Lower lobe of right lung (tissue), 2 donors: ENCODE measurements at places on chromosomes 3 and 15. TPM values are rescaled to one million over a fixed set of nuclear protein-coding genes. Genes with fewer than 3 reads are reported as not detected.

Gene SKIC8
- 44.4 TPM for total RNA-seq

DNA sequence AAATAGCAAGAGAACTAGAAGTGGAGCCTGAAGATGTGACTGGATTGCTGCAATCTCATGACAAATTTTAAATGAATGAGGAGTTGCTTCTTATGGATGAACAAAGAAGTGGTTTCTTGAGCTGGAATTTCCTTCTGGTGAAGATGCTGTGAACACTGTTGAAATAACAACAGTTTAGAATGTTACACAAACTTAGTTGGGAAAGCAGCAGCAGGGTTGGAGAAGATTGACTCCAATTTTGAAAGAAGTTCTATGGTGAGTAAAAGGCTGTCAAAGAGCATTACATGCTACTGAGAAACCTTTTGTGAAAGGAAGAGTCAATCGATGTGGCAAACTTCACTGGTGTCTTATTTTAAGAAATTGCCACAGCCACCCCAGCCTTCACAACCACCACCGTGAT lies 220.9 kb upstream of the LRRFIP2 start:
- H3K27ac ChIP-seq, result no peak overlapping the region
- no peaks in the 10 kb centered on the region for H3K4me1 ChIP-seq
- H3K4me3 ChIP-seq, result no peak overlapping the region
- H3K27me3 ChIP-seq, result no peaks in the 10 kb centered on the region
- DNase-seq, result no peak

Gene ZMYND10
- total RNA-seq, result 32.8 TPM

Gene SCG3
- 0.18 TPM for total RNA-seq

- no peaks in the 10 kb centered on the region for H3K4me1 ChIP-seq
- H3K27me3 ChIP-seq, result no peaks in the 10 kb centered on the region
- H3K27ac ChIP-seq, result no peak overlapping the region
- no peak overlapping the region for H3K4me3 ChIP-seq
Observed at GRCh38 chr3:36428445-36428844, 48.1 kb downstream of the STAC start.

DNA sequence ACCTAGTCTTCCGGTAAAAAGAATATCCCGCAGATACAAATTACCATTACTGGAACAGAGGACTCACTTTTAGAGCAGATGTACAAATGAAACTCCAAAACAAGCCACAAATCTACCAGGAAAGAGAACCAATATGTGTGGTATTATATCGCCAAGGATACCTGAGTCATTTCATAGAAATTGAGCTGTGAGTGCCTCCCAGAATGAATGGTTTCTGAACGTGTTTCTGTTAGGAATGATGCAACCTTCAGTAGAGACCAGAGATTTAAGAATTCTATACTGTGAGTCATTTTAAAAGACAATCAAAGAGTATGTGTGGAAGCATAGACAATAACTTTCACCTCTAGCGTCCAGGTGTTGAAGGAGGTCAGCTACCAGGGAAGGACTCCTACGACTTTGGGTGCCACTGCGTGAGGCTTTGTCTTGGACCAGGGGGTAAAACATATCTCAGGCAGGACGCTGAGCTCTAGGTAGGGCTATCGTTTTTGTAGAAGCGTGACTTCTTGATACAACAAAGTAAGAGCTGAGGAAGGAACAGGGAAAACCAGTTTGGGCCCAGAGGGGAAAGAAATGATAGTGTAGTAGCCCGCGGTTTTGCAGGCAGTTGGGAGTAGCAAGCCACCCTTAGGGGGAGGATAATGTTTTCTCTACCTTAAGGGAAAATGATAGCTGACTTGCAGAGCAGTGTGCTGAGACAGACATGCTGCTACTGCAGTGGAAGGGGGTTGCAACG lies 210.4 kb downstream of the TP63 start:
- no peaks in the 10 kb centered on the region for H3K36me3 ChIP-seq
- no peak for DNase-seq
- H3K4me1 ChIP-seq, result no peaks in the 10 kb centered on the region
- no peaks in the 10 kb centered on the region for H3K27me3 ChIP-seq
- H3K4me3 ChIP-seq, result no peak overlapping the region

Gene CFAP20DC
- 0.71 TPM for total RNA-seq

Gene GPR176
- 2.4 TPM for total RNA-seq

Gene ITIH4
- 23.7 TPM for total RNA-seq

DNA sequence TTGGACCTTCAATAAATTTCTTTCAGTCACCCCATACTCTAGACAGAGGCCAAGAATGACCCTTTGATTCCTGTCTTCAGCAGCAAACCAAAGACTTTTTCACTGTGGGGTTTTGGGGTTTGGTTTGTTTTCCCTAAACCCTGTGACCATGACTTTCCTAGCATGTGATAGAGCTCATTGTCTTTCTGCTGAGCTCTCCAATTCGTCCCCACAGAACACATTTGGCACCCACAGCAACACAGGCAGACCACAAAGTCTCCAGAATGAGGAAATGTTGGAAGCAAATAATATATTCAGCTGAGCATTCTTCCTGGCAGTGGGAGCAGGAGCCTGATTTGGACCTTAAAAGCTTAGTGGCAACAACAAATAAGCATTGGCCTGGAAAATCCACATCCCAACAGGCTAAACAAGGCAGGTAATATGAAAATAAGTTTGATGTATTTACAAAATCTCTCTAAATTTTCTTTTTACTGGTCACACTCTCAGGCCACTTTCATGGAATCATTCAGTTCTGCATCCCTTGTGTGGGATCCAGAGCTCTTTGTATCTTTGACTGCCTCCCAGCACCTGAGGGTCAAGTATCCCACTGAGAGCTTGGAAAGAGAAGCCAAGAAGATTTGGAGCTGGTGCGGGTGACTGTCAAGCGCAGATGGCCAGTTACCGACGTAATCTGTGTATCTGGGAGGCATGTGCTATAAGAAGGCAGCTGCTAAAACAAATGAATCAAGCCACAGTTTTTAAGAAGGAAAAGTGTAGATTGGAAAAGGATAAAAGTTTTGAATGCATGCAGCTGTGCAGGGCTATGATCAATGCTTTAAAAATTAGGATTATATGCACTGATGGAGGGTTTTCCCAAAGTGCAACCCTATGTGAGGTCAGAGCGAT lies 36.5 kb upstream of the CPB1 start:
- no peaks in the 10 kb centered on the region for H3K4me1 ChIP-seq
- no peaks in the 10 kb centered on the region for H3K36me3 ChIP-seq
- no peak overlapping the region for H3K4me3 ChIP-seq
- DNase-seq, result no peak
